Thoracic aorta (tissue), 2 donors: ENCODE measurements at places on chromosomes 12 and 14. TPM values are rescaled to one million over a fixed set of nuclear protein-coding genes. Genes with fewer than 3 reads are reported as not detected.

The TESPA1 gene
- not detected for total RNA-seq

DNA sequence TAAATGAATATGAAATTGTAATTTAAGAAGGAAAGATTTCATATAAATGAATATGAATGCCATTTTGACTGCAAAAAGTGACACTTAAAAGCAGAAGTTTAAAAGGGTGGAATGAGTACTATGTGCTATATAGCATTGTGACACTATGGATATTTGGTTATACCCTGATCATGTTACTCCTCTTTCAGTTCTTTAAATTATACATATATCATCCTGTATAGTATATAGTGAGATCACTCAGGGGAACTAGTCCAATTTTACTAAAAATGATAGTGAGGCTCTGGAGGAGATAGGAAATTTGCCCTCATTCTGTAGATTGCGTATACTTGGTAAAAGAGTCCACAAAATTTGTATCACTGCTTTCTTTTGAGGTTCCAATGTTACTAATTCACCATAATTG lies 155.7 kb upstream of the BTG1 start:
- H3K4me3 ChIP-seq: no peak overlapping the region
- H3K27ac ChIP-seq: no peak overlapping the region
- H3K27me3 ChIP-seq: no peaks in the 10 kb centered on the region
- H3K4me1 ChIP-seq: no peaks in the 10 kb centered on the region

DNA sequence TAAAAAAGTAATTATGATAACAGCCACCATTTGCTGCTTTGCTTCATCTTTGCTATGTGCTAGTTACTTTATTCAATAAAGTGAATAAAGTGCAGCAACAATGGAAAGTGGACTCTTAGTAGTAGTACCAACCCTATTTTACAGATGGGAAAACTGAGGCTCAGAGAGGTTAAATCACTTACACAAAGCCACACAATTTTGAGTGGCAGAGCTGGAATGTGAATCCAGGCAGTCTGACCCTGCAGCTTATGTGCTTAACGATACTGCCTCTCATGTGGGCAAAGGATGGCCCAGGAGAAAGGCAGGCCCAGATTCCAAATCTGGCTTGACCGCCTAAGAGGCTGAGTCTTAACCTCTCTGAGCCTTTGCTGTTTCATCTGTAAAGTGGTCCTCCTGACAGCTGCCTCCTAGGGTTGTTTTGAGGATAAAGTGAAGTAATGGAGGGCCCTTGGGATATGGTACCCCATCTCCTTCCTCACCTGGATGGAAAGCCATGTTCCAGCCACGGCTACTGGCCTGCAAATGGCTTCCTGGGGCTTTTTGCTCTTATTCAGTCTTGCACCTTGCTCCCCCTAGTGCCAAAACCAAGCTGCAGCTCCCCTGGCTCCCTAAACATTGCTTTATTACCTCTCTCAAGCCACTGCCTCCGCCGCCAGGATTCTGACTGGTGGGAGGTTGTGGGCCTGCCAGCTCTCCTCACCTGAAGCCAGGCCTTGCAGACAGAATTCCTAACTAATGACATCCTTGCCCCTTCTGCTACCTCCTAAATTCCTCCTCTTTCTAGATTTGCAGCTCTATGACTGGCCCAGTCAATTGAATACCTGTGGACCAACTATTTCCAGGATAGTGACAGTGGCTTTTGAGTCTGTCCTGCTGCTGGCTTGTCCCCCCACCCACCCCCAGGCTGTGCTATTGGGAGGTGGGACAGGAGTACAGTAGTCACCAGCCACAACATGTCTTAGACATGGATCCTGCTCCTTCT lies 283.3 kb upstream of the PWP1 start:
- no peaks in the 10 kb centered on the region for H3K36me3 ChIP-seq
- H3K27me3 ChIP-seq: no peaks in the 10 kb centered on the region
- no peak for DNase-seq
- H3K4me3 ChIP-seq: no peak overlapping the region
- no peak overlapping the region for H3K27ac ChIP-seq

DNA sequence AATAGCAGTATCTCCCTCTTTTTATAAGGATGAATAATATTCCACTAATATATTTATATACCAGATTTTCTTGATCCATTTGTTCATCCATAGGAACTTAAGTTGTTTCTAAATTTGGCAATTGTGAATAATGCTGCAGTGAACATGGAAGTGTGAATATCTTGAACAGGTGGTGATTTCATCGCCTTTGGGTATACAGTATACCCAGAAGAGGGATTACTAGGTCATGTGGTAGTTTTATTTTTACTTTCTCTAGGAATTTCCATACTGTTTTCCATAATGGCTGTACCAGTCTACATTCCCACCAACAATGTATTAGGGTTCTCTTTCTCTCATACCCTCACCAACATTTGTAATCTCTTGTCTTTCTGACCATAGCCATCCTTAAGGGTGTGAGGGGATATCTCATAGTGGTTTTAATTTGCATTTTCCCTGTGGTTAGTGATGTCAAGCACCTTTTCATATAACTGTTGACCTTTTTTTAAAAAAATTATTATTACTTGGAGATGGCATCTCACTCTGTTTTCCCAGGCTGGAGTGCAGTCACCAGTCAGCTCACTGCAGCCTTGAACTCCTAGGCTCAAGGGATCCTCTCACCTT lies 20.5 kb downstream of the PPHLN1 start:
- no peaks in the 10 kb centered on the region for H3K36me3 ChIP-seq
- no peaks in the 10 kb centered on the region for H3K27me3 ChIP-seq
- no peak overlapping the region for H3K27ac ChIP-seq
- peaks cover 8% of the 10 kb centered on the region for H3K4me1 ChIP-seq

DNA sequence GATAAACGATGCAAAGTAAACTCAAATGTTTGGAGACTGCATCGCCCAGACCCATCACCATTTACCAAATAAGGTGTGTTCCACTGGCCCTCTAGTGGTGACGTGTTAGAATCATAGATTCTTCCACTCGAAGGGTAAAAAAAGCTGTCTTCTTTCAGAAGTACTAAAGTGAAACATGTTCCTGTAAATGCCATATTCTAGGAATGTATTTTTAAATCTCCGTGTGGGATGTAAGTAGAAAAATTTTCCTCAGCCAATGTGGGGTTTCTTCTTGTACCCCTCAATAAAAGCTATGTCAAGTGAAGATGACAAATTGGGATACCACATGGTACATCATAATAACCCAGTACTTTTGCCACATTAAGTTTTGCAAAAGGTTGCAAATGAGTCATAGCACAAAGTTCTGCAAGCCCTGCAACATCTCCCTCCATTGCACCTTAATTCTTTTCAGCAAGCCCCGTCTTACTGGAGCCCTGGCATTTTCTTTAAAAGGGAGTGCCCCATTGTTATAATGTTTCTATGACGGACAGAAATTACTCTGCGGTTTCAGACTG lies 100.8 kb downstream of the CCER1 start:
- H3K27me3 ChIP-seq: no peaks in the 10 kb centered on the region
- H3K4me1 ChIP-seq: no peaks in the 10 kb centered on the region
- no peak for DNase-seq
- no peaks in the 10 kb centered on the region for H3K36me3 ChIP-seq
- no peak overlapping the region for H3K4me3 ChIP-seq
- no peak overlapping the region for H3K27ac ChIP-seq

The GPR162 gene
- total RNA-seq: 3.1 TPM

- peak overlapping the region; percentile 97 for H3K4me3 ChIP-seq
- H3K36me3 ChIP-seq: peaks cover 17% of the 10 kb centered on the region
- peaks cover 46% of the 10 kb centered on the region for H3K4me1 ChIP-seq
- peak overlapping the region; percentile 89 for H3K27ac ChIP-seq
- no peak for DNase-seq
- H3K27me3 ChIP-seq: no peaks in the 10 kb centered on the region
Measured at GRCh38 chr14:90398315-90398839, 1.5 kb downstream of the CALM1 start.

DNA sequence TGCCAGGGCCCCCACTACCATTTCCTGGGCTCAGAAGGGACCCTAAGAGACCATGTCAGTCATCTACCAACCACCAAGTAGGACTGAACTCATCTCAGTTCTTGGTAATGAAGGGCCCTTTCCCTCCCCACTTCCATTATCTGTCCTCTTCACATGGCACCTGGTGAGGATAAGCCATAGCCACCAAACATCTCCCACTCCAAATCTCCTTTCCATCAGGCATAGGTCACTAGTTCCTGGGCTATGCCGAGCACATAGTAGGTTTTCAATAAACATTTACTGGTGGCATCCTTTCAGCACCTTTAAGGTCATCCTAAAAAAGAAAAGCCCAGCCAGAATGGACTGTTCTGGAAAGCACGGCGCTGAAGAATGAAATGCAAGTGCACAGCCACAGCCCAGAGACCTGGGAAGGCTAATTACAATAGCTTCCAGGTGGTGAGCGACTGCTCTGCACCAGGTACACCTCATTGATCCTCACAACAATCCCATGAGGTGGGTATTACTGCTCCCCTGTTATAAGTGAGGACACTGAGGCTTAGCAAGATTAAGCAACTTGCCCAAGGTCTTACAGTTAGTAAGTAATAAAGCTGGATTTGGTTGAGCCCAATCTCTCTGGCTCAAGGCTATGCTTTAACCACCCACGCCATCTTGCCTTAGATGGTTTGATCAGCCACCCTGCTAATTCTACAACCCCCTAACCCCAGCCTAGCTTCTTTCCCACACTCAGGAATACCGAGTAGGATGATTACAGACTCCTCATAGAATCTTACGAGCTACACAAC lies 4.6 kb downstream of the SMUG1 start:
- no peak overlapping the region for H3K4me3 ChIP-seq
- peaks cover 23% of the 10 kb centered on the region for H3K36me3 ChIP-seq
- H3K27me3 ChIP-seq: no peaks in the 10 kb centered on the region
- DNase-seq: no peak
- H3K4me1 ChIP-seq: peaks cover 4% of the 10 kb centered on the region

DNA sequence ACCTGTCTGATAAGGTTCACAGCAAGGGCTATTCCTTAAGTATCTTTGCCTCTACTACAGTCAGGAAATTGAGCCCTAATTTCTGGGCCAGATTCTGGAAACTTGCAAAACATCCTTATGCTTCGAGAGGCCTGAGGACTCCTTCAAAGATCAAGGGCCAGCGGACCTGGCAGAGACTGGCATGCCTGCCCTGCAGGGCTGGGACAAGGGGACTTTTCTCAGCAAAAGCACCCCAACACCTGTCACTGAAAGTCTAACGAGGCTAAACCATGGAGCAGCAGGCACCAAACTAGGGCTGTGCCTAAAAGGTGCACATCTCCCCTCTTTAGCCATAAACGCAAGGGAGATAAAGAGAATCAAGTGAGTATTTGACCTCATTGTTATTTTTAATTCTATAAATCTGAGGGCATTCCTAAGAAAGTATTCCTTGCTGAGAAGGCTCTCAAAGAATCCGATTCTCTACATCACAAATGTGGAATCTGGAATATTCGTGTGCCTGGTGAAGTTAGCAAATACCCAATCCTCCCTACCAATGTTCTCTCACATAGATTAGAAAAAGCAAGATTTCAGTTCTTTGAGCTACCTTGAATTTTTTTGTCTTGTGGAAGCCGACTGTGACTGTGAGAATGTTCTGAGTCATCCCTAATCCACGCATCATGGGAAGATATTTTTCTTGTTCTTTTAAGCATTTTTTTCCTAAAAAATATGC lies 328.2 kb upstream of the NOVA1 start:
- H3K4me1 ChIP-seq: no peaks in the 10 kb centered on the region
- no peak overlapping the region for H3K4me3 ChIP-seq
- no peak for DNase-seq
- no peaks in the 10 kb centered on the region for H3K36me3 ChIP-seq
- no peaks in the 10 kb centered on the region for H3K27me3 ChIP-seq

DNA sequence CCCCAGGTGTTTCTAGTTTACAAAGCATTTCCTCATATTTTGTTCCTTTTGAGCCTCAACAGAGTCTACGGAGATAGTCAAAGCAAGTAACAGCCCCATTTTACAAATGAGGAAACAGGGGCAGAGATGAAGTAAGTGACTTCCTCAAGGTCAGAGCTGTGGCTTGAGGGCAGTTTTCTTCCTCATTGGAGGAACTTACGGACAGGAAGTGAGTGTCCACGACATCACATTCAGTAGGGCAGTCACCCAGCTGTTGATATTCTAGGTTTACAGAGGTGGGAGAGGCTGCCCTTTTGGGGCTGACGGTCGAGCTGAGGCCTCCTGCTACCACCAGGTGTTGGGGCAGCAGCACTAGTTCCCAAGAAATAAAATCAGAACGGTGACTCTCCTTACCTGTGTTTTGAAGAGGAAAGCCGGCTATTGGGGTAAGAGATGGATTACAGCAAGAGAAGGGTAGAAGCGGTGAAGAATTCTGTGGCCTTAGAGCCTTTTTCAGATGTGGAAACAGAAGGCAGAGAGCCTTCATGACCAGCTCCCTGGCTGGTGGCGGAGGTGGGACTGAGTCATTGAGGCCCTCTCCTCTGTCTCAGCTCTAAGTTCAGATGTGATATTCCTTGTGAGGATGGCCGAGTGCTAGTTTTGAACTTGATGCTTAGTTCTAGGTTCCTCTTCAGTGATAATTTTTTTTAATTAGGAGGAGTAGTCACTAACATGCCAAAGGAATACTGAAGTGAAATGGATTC lies 41.7 kb downstream of the SUSD6 start:
- no peaks in the 10 kb centered on the region for H3K36me3 ChIP-seq
- peaks cover 57% of the 10 kb centered on the region for H3K4me1 ChIP-seq
- H3K27me3 ChIP-seq: no peaks in the 10 kb centered on the region
- no peak overlapping the region for H3K4me3 ChIP-seq

DNA sequence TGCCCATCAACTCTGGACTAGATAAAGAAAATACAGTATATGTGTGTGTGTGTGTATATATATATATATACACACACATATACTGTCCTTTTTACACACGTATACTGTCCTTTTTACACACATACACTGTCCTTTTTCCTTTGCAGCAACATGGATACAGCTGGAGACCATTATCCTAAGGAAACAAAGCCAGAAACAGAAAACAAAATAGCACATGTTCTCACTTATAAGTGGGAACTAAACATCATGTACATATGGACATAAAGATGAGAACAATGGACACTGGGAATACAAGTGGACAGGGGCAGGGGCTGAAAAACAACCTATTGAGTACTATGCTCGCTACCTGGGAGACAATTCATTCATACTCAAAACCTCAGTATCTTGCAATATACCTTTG lies 23.7 kb downstream of the VDR start:
- H3K27me3 ChIP-seq: no peaks in the 10 kb centered on the region
- H3K36me3 ChIP-seq: no peaks in the 10 kb centered on the region
- no peaks in the 10 kb centered on the region for H3K4me1 ChIP-seq

- H3K4me1 ChIP-seq: no peaks in the 10 kb centered on the region
- no peak for DNase-seq
- H3K27me3 ChIP-seq: no peaks in the 10 kb centered on the region
- H3K27ac ChIP-seq: no peak overlapping the region
Measured at GRCh38 chr12:102298022-102298421, 100.4 kb upstream of the PMCH start.

DNA sequence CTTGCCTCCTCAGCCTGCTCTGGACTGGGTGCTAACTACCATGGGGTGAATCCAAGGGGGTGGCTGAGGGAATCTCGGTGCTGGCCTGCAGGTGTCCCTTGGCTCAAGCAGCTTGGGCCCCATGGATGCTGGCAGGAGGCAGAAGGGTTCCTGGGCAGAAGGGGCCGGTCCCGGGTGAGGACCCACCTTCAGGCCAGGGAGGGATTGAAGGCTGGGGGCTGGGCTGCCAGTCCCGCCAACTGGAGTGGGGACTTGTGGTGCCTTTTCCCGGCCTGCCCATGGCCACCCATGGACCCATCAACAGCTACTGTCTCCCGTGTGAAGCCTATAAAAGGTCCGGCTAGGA lies 550.1 kb downstream of the SLC6A15 start:
- no peaks in the 10 kb centered on the region for H3K27me3 ChIP-seq
- H3K4me1 ChIP-seq: no peaks in the 10 kb centered on the region
- H3K4me3 ChIP-seq: no peak overlapping the region
- no peaks in the 10 kb centered on the region for H3K36me3 ChIP-seq
- H3K27ac ChIP-seq: no peak overlapping the region
- no peak for DNase-seq

The NKX2-8 gene
- not detected for total RNA-seq
